ENCODE measurements at places on chromosomes 2 and 18.

- H3K27ac ChIP-seq: no peak overlapping the region
- DNase-seq: no peak
- no peaks in the 10 kb centered on the region for H3K36me3 ChIP-seq
- peaks cover 7% of the 10 kb centered on the region for H3K4me1 ChIP-seq
- no peaks in the 10 kb centered on the region for H3K27me3 ChIP-seq
Measured at GRCh38 chr2:10309286-10309685, 6.6 kb downstream of the HPCAL1 start.

DNA sequence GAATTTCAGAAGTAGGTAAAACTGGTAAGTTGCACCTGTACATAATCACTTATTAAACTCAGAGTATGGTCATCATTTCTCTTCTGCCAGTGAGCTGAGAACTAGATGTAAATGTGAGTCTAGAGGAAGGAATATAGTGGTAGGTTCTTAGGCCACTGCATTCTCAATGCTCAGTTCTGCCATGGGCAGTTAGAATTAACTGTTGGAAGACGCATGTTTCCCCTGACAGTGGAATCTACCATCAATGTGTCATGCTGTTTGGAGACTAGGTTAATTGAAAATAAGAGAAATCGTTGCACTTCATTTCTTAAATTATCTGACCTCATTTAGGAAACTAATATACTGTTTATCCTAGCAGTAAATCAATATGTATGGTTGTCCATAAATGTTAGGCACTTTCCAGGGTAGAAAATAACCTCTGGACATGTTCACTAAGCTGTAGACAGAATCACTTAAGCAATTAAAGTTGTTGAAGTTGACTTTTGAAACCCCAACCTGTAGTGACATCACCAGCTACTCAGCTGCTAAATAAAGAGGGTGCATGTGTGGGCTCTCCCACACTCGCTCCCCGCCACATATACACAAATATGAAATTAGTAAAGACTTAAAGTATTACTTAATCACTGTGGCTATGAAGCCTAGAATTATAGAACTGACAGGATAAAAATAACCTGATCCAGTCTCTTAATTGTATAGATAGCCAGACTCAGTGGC lies 91.5 kb upstream of the NOSTRIN start:
- DNase-seq: no peak
- H3K4me1 ChIP-seq: no peaks in the 10 kb centered on the region
- H3K4me3 ChIP-seq: no peak overlapping the region
- H3K27ac ChIP-seq: no peak overlapping the region

DNA sequence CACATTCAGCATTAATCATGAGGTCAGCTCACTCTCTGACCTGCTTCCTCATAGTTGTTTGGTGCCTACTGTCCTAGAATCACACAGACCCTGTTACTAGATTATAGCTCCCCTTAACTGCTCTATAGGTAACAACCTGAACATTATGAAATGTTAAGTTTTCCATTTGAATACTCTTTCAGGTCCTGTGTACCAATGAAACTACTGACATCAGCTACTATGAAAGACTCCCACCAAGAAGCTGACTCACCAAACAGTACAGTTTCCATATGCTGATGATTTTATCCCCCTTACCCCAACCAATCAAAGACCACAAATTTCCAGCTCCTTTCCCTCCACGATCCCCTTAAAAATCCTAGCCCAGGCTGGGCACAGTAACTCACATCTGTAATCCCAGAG lies 56.3 kb downstream of the SRBD1 start:
- no peaks in the 10 kb centered on the region for H3K27me3 ChIP-seq
- H3K36me3 ChIP-seq: peaks cover 4% of the 10 kb centered on the region
- H3K27ac ChIP-seq: no peak overlapping the region
- no peak for DNase-seq

DNA sequence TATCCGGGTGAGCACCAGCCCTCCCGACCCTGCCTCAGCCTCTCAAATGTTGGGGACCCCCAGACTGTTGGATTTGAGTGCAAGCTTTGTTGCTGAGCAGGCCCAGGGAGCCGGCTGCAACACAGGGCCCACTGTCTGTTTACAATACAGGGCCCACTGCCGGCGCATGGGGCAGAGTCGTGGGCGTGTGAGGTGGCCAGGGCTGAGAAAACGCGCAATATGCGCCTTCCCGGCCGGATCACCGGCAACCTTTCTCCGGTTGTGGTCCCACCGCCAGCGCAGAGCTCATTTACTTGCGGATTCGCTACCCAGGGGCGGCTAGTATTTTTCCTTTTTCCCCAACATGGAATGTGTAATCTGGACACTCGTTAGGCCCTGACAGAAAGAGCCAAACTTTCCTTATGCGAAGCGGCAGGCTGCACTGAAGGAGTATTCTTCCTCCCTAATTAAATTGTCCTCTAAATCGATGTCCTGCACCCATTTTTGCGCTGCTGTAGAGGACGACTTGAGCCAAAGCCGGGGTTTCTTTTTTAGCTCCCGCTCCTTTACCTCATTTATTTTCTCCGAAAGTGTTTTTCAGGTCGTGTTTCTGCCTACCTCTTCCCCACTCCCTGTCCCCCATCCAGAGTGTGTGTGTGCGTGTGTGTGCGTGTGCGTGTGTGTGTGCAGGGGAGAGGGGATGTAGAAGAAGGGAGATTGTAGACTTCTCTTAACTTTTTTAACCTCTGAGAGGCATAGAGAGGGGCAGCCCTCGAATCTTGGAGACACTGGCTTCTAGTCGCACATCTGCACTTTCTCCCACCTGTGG lies 2.7 kb downstream of the OTX1 start:
- no peaks in the 10 kb centered on the region for H3K4me1 ChIP-seq
- DNase-seq: no peak
- H3K36me3 ChIP-seq: no peaks in the 10 kb centered on the region
- no peak overlapping the region for H3K4me3 ChIP-seq

DNA sequence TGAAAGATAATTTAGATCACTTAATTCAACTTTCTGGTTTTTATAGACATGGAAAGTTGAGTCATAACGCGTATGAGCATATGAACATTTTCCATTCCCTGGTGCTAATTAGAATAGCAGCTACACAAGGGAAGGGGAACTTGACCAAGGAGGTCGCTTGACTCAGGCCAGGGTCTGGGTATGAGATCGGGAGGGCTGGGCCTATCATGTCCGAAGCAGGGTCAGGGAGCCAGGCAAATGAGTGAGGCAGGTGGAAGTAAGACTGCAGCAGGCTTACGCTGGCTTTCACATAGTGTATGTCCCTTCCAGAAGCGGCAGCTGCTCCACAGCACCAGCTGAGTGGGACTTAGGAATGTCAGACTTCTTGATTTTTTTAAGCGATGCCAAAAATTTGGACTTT lies 14.7 kb downstream of the RALB start:
- no peak for DNase-seq
- no peak overlapping the region for H3K27ac ChIP-seq
- no peak overlapping the region for H3K4me3 ChIP-seq
- no peaks in the 10 kb centered on the region for H3K27me3 ChIP-seq
- H3K36me3 ChIP-seq: no peaks in the 10 kb centered on the region
- H3K4me1 ChIP-seq: no peaks in the 10 kb centered on the region

Data from breast epithelium (tissue), 4 donors.